ENCODE measurements at places on chromosomes 16 and 17.

DNA sequence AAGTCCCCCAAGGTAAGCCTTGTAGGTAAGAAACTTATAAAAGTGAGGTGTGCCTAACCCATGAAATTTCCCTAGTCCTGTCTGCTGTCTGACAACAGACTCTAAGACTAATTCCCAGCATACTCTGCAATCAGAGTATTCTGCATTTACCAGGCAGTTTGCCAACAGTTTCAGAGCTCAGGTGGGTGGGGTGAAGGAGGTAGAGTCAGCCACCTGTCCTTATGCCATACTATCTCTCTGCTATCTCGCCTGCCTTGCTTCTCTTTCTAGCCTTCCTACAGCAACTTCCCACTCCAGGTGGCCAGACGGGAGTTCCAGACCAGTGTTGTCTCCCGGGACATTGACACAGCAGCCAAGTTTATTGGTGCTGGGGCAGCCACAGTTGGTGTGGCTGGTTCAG is 2.3 kb downstream of the ATP5MC1 start:
- H3K27ac ChIP-seq: no peak overlapping the region
- H3K4me3 ChIP-seq: no peak overlapping the region
- H3K4me1 ChIP-seq: no peaks in the 10 kb centered on the region
- no peaks in the 10 kb centered on the region for H3K27me3 ChIP-seq

DNA sequence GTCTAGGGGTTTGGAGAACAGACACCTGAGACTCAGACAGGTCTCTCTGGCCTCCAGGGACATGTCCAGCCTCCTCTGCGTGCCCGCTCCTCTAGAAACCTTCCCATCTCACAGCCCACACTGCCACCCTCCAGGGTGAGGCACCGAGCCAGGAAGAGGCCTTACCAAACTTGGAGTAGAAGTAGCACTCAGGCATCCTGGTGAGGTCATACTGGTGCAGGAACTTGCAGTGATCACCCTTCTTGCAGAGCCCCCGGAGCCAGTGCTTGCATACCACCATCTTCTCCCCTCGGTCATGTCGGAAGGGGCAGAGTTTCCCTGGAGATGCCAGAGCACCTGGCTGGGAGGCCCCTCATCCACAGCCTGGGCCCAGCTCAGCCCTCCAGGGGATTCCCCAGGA is 4.2 kb downstream of the CPSF4L start:
- peaks cover 2% of the 10 kb centered on the region for H3K4me1 ChIP-seq
- DNase-seq: no peak
- H3K36me3 ChIP-seq: no peaks in the 10 kb centered on the region
- no peak overlapping the region for H3K4me3 ChIP-seq
- H3K27me3 ChIP-seq: no peaks in the 10 kb centered on the region

GRCh38 chr16:80233097-80233835 is 307.5 kb upstream of the DYNLRB2 start:
- DNase-seq: no peak
- H3K4me1 ChIP-seq: no peaks in the 10 kb centered on the region
- no peak overlapping the region for H3K27ac ChIP-seq
- H3K36me3 ChIP-seq: no peaks in the 10 kb centered on the region
- H3K27me3 ChIP-seq: no peaks in the 10 kb centered on the region

GRCh38 chr16:30084096-30084815 is 7.5 kb downstream of the TBX6 start:
- H3K4me3 ChIP-seq: no peak overlapping the region
- no peaks in the 10 kb centered on the region for H3K4me1 ChIP-seq
- no peak overlapping the region for H3K27ac ChIP-seq
- DNase-seq: no peak
- peaks cover 35% of the 10 kb centered on the region for H3K36me3 ChIP-seq

DNA sequence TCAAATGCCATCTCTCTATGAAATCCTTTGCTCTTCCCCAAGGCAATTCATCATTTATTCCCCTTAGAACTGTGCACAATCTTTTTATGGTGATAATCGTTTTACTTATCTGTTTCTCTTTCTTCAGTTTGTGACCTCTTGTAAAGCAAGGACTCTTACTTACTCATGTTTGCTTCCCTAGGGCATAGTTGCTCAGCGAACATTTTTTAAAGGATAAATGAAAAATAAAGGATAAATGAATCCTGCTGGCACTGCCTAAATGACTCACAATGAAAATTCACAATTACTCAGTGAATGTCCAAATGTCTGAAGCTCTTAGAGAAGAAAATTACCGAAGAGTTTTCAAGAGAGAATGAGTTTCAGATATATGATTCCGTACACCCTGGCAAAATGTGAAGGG is 671.7 kb downstream of the CDH11 start:
- no peaks in the 10 kb centered on the region for H3K4me1 ChIP-seq
- H3K36me3 ChIP-seq: no peaks in the 10 kb centered on the region
- no peak overlapping the region for H3K4me3 ChIP-seq
- no peaks in the 10 kb centered on the region for H3K27me3 ChIP-seq

DNA sequence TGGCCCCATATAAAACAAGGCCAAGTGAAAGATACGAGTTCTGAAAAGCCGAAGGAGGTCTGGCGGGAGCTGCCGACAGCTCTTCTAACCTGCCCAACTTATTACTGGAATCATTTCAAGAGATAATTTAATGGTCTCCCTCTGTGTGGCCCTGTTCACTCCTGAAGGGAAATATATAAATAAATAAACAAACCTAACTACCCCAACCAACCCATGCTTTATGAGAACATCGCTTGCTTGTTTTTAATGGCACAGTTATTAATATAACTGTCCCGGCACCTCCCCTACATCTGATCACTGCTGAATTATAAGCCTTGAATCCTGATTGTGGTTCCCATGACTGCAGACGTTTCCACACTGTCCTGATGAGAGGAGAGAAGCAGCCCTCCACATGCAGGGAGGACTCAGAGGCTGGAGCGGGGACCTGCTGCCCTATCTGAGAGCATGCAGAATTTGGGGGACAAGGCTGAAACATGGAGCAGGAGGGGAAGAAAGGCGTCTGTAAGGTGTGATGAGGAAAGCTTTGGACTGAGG is 22.2 kb downstream of the CDK5RAP3 start:
- no peaks in the 10 kb centered on the region for H3K36me3 ChIP-seq
- H3K27ac ChIP-seq: no peak overlapping the region
- H3K4me3 ChIP-seq: no peak overlapping the region

GRCh38 chr17:35448214-35448898 is at the start of gene SLFN13:
SLFN13 (minus strand) TSS chr17:35448766; CDS start chr17:35445680, 3,086 bp downstream.
- H3K27ac ChIP-seq: no peak within 1 kb of the TSS
- no peaks in the 10 kb centered on the region for H3K36me3 ChIP-seq
- no peaks in the 10 kb centered on the region for H3K4me1 ChIP-seq
- peaks cover 12% of the 10 kb centered on the region for H3K27me3 ChIP-seq
- DNase-seq: no peak

DNA sequence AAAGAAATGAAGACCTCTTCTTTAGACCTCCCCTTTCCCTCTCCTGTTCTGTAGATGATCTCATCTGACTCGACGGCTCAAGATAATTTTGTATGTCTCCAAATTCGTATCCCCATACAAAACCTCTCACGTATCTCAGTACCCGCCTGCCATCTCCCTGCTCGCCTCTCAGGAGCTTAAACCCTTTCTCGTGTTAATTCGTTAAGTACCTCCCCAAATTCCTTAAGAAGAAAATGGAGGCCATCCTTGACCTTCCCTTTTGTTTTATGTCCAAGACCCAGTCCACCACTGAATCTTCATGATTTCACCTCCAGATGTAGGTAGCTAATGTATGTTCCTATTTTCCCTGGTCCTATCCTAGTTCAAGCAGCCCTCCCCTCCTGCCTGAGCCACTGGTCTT is 41.6 kb downstream of the OR3A1 start:
- no peaks in the 10 kb centered on the region for H3K27me3 ChIP-seq
- DNase-seq: no peak
- H3K27ac ChIP-seq: no peak overlapping the region
- H3K4me3 ChIP-seq: no peak overlapping the region

- no peaks in the 10 kb centered on the region for H3K4me1 ChIP-seq
- H3K4me3 ChIP-seq: no peak overlapping the region
- no peak for DNase-seq
- H3K27ac ChIP-seq: no peak overlapping the region
- H3K27me3 ChIP-seq: no peaks in the 10 kb centered on the region
These were observed 70.0 kb downstream of the CDK12 start for GRCh38 chr17:39531252-39531651.

DNA sequence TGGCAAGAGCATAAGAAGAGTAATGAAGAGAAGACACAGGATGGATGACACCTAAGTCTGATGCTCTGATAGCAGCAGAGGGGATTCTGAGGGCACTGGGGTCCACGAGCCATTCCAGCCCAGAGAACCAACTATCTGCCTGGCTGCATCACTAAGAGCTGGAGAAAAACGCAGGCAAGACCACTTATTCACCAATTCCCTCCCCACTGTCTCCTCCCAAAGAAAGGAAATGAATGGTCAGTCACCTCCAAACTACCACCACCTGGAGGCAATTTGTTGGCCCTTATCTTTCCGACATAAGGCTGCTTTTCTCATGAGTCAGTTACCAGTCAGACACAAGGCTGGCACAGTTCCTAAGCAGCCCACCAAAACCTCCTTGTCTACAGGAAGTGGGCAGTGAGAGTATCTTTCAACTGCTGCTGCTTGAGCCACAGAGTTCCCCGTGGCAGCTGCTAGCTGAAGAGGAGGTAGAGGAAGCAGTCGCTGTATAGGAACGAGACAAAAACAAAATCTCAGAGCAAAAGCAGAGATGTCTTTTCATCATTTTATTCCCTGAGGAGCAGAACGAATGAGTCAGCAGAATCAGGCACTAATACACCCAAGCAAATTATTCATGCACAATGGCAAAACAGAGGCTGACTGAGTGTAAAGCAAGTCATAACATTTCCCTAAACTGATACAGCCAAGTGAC is 111.1 kb downstream of the SMG6 start:
- DNase-seq: no peak
- H3K27ac ChIP-seq: no peak overlapping the region
- H3K4me1 ChIP-seq: peaks cover 1% of the 10 kb centered on the region
- H3K4me3 ChIP-seq: no peak overlapping the region
- H3K27me3 ChIP-seq: no peaks in the 10 kb centered on the region

GRCh38 chr17:49399995-49400394 is 14.7 kb downstream of the PHB1 start:
- no peaks in the 10 kb centered on the region for H3K27me3 ChIP-seq
- H3K4me3 ChIP-seq: no peak overlapping the region
- H3K36me3 ChIP-seq: peaks cover 12% of the 10 kb centered on the region
- no peaks in the 10 kb centered on the region for H3K4me1 ChIP-seq
- no peak overlapping the region for H3K27ac ChIP-seq
- no peak for DNase-seq

GRCh38 chr17:80791758-80792284 is 199.8 kb upstream of the CHMP6 start:
- no peak overlapping the region for H3K27ac ChIP-seq
- DNase-seq: no peak
- H3K4me3 ChIP-seq: no peak overlapping the region
- peaks cover 1% of the 10 kb centered on the region for H3K4me1 ChIP-seq
- no peaks in the 10 kb centered on the region for H3K27me3 ChIP-seq
- H3K36me3 ChIP-seq: no peaks in the 10 kb centered on the region

DNA sequence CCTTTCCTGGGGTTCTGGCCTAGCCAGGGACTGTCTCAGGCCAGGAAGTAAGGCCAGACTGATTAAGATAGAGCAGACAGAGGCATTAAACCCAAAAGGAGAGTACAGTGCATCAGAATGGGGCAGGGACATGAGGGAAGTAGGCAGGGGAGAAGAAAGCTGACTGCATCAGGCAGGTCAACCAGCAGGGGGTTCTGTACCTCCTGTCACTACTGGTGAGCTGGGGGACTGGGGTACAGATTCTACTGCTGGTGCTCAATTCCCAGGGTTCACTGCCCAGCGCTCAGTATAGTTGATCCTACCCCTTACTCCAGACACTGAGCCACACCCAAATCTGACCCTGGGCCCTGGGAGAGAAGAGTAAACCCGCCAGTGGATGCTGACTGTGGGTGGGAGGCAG is 12.9 kb upstream of the MTMR4 start:
- no peak for DNase-seq
- H3K27ac ChIP-seq: no peak overlapping the region
- H3K4me1 ChIP-seq: no peaks in the 10 kb centered on the region
- no peaks in the 10 kb centered on the region for H3K36me3 ChIP-seq
- H3K27me3 ChIP-seq: no peaks in the 10 kb centered on the region

DNA sequence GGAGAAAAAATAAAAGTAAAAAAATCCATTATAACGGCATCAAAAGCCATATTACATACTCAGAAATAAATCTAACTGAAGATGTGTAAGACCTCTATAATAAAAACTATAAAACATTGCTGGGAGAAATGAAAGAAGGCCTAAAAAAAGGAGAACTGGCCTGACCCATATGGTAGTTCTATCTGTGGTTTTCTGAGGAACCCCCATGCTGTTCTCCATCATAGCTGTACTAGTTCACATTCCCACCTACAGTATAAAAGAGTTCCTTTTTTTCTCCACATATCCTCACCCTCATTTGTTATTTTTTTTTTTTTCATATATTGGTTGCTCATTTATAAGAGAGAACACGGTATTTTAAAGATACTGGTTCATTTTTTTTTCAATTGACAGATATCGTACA is 191.8 kb downstream of the STX8 start:
- H3K4me3 ChIP-seq: no peak overlapping the region
- H3K36me3 ChIP-seq: no peaks in the 10 kb centered on the region
- H3K4me1 ChIP-seq: no peaks in the 10 kb centered on the region
- no peak overlapping the region for H3K27ac ChIP-seq

DNA sequence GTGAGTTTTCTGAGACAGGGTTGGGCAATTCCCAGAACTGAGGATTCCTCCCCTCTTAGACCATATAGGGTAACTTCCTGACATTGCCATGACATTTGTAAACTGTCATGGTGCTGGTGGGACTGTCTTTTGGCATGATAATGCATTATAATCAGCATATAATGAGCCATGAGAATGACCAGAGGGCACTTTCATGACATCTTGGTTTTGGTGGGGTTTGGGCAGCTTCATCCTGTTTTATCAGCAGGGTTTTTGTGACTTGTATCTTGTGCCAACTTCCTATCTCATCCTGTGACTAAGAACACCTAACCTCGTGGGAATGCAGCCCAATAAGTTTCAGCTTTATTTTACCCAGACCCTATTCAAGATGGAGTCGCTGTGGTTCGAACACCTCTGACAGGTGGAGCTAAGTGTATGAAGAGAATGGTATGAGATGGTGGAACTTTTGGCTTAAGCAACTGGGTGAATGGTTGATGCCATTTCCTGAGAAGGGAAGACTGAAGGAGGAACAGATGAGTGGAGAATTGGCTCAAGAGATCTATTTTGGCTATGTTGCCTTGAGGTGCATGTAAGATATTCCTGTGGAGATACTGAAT is 217.3 kb downstream of the RAB11FIP4 start:
- H3K27ac ChIP-seq: no peak overlapping the region
- no peaks in the 10 kb centered on the region for H3K4me1 ChIP-seq
- no peaks in the 10 kb centered on the region for H3K36me3 ChIP-seq
- H3K4me3 ChIP-seq: no peak overlapping the region

GRCh38 chr17:65694601-65695000 is 133.2 kb upstream of the AXIN2 start:
- no peak overlapping the region for H3K4me3 ChIP-seq
- H3K36me3 ChIP-seq: no peaks in the 10 kb centered on the region
- no peak for DNase-seq
- H3K4me1 ChIP-seq: peaks cover 4% of the 10 kb centered on the region
- no peak overlapping the region for H3K27ac ChIP-seq
